Endothelial cell of umbilical vein (primary cell): ENCODE measurements at places on chromosomes 5 and 9.

- peak; percentile 65 for DNase-seq
- H3K4me1 ChIP-seq = peaks cover 7% of the 10 kb centered on the region
- H3K36me3 ChIP-seq = peaks cover 13% of the 10 kb centered on the region
Observed at GRCh38 chr9:128456613-128457061, 831 bp downstream of the ODF2 start.

DNA sequence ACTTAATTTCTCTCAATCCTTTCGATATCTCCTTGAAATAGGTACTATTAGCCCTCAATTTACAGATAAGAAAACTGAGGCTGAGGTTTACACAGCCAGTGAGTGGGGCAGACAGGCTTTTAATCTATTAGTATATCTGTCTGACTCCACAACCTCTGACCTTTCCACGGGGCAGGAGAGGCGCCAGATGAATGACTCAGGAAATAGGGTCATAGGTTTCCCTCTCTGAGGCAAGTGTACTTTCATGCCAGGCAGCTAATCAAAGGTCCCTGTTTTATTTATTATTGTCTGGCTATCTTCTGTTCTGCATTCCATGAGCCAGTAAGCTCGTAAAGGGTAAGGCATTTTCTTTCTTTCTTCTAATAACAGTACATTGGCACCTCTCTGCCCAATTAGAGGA, 79.6 kb upstream of the KLF4 start:
- no peaks in the 10 kb centered on the region for H3K36me3 ChIP-seq
- DNase-seq = peak; percentile 13
- H3K4me1 ChIP-seq = peaks cover 5% of the 10 kb centered on the region
- H3K27ac ChIP-seq = no peak overlapping the region
- H3K27me3 ChIP-seq = no peaks in the 10 kb centered on the region
- no peak overlapping the region for H3K4me3 ChIP-seq

DNA sequence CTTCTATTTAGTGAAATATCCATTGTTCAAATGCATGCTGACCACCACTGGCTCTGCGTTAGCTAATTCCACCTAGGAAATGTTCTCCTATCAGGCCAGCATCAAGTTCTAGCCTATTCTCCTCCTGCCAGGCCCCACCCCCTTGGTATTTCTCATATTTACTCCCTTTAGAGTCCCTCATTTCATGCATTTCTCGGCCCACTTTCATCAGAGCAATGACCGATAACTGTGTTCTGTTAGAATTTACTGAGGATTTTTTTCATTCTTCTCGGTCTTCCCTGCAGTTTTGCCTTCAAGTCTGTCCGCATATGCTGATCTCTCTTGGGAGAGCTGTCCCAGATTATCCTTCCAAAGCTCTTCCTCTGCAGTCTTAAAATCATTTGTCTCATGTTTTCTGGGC, 143.4 kb downstream of the GOLPH3 start:
- peaks cover 44% of the 10 kb centered on the region for H3K4me1 ChIP-seq
- no peak overlapping the region for H3K27ac ChIP-seq
- no peaks in the 10 kb centered on the region for H3K27me3 ChIP-seq
- no peak overlapping the region for H3K4me3 ChIP-seq
- DNase-seq = no peak
- no peaks in the 10 kb centered on the region for H3K36me3 ChIP-seq

DNA sequence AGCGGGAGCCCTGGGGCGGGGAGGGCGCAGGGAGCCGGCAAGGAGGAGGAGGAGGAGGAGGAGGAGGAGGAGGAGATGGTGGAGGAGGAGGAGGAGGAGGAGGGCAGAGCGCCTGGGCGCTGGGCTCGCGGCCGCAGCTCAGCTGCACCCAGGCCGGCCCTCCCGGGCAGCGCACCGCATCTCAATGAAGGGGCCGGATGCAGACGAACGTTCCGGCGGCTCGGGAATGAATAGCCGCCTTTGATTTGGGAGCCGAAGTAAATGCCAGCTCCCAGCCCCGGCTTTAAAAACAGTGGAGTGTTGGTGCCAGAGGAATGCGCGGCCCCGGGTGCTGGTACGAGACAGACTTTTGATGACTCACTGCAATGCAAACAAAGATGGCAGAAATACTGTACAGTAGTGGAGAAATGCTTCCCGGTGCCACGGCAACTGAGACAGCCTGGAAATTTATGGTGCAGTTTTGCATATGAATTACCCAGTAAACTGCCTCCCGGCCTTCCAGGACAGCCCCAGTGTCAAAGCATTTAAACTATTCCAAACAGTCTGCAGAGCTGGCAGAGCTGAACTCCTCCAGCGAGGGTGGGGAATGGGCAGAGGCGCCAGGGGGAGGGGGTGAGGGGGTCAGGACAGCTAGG, 43.1 kb downstream of the NACC2 start:
- peak overlapping the region; percentile 53 for H3K4me3 ChIP-seq
- H3K27ac ChIP-seq = peak overlapping the region; percentile 66
- H3K4me1 ChIP-seq = peaks cover 33% of the 10 kb centered on the region
- H3K27me3 ChIP-seq = no peaks in the 10 kb centered on the region

- no peak overlapping the region for H3K4me3 ChIP-seq
- H3K36me3 ChIP-seq = no peaks in the 10 kb centered on the region
- no peak overlapping the region for H3K27ac ChIP-seq
- no peak for DNase-seq
- H3K4me1 ChIP-seq = no peaks in the 10 kb centered on the region
Observed at GRCh38 chr5:76084496-76085242, 1.5 kb downstream of the SV2C start.

- no peaks in the 10 kb centered on the region for H3K36me3 ChIP-seq
- no peaks in the 10 kb centered on the region for H3K27me3 ChIP-seq
- H3K4me3 ChIP-seq = no peak overlapping the region
- no peaks in the 10 kb centered on the region for H3K4me1 ChIP-seq
- no peak for DNase-seq
Observed at GRCh38 chr9:80437825-80438224, 866.1 kb downstream of the TLE4 start.

DNA sequence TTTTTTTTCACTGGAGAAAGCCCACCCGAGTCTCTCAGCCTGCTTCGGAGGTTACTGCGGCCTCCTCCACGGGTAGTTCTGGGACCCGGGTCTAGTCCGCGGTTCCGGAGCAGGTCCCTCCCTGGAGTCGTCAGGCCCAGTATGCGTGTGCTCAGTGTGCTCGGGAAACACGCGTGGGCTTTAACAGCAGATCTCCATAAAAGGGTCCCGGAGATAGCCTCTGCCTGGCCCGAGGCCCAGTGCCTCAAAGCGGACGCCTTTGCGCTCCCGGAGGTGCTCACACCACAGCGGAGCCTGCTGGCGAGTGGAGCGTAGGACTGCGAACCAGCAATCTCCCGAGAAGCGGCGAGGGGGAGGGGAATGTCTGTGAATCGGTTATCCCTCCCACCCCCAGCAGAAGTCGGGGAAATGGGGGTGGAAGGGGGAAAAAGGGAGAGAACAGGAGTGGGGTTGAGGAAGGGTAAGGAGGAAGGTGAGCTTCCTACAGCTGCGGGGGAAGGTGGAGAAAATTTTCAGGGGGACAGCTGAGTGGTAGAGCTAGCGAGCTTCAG, 28.7 kb downstream of the CDKN2A start:
- H3K27me3 ChIP-seq = peaks cover 57% of the 10 kb centered on the region
- peak overlapping the region; percentile 40 for H3K4me3 ChIP-seq
- H3K36me3 ChIP-seq = no peaks in the 10 kb centered on the region

DNA sequence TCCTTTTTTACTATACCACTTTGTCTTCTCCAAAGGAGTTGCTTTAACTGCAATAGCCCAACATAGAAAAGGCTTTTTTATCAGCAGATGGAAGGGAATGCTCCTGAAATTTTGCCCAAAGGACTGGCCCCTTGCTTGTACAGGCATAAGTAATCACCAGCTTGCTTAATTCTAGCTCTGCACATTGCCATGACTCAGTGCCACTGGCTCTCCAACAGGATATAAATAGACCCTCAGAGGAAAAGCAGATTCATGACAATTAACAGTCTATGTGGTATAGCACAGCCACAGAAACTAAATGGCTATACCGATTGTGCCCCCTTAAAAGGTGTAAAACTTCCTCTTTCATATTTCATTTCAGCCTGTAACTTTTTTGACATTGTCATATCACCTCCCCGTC, 227.0 kb downstream of the ZNF608 start:
- H3K27me3 ChIP-seq = peaks cover 2% of the 10 kb centered on the region
- no peaks in the 10 kb centered on the region for H3K36me3 ChIP-seq
- no peak overlapping the region for H3K4me3 ChIP-seq
- no peak overlapping the region for H3K27ac ChIP-seq

GRCh38 chr5:166991601-166992000, 1299.8 kb upstream of the WWC1 start:
- H3K4me1 ChIP-seq = no peaks in the 10 kb centered on the region
- DNase-seq = no peak
- no peak overlapping the region for H3K4me3 ChIP-seq
- H3K36me3 ChIP-seq = no peaks in the 10 kb centered on the region
- no peaks in the 10 kb centered on the region for H3K27me3 ChIP-seq
- no peak overlapping the region for H3K27ac ChIP-seq

- H3K36me3 ChIP-seq = no peaks in the 10 kb centered on the region
- no peak overlapping the region for H3K4me3 ChIP-seq
- no peaks in the 10 kb centered on the region for H3K4me1 ChIP-seq
- no peak overlapping the region for H3K27ac ChIP-seq
Observed at GRCh38 chr5:106121972-106122605, 1548.6 kb downstream of the EFNA5 start.

DNA sequence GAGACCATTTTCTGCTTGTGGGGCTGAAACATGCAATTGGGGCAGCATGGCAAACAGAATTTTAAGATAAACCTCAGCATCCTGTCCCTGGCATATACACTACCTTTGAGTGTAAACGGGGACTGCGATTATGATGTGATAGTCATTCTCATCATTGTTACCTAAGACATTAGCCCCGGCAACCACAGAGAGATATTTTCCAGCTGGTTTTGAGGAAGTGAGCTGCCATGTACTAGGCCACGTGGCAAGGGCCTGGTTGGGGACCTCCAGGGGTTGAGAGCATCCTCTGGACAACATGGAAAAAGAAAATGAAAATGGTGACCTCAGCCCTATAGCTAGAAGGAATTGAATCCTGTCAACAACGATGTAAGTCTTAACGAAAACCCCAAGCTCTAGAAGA, 623.6 kb upstream of the CDH18 start:
- H3K27ac ChIP-seq = no peak overlapping the region
- H3K4me3 ChIP-seq = no peak overlapping the region
- DNase-seq = no peak
- H3K36me3 ChIP-seq = no peaks in the 10 kb centered on the region

GRCh38 chr5:87951661-87952060, 317.0 kb downstream of the TMEM161B start:
- H3K27me3 ChIP-seq = no peaks in the 10 kb centered on the region
- no peaks in the 10 kb centered on the region for H3K36me3 ChIP-seq
- DNase-seq = no peak

DNA sequence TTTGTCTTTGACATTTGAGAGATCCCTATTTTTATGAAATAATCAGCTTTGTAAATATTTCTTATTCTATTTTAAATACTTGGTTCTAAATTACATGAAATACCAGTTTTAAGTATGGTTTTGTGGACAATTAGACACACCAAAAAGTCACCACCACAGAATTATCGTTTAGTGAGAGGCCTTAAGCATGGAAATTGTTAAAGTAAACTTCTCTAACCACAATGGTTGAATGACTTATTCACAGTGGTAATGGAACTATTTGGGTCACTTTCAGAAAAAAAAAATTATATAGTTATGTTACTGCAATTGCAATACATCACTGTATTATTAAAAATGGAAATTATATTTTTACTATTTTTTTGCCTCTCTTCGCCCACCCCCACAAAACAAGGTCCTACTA, 1252.5 kb downstream of the EFNA5 start:
- DNase-seq = no peak
- H3K36me3 ChIP-seq = no peaks in the 10 kb centered on the region
- H3K4me3 ChIP-seq = no peak overlapping the region
- H3K27ac ChIP-seq = no peak overlapping the region

DNA sequence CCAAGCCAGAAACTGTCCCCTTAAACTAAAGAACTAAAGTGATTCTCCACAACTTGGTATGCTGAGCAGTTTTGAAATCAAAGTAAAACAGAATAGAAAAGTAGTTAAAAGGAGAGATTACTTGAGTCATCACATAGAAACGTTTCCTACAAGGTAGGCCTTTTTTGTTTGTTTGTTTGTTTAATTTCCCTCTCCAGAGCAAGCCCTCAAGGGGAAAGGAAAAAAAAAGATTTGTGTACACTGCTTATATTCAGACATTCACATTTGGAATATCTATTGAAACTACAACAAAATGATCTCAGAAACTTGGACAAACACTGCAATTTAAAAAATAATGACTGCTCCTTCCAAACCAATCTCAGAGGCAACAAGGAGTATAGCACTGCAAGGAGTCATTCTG, 304.7 kb upstream of the NREP start:
- H3K4me3 ChIP-seq = no peak overlapping the region
- no peaks in the 10 kb centered on the region for H3K27me3 ChIP-seq
- H3K27ac ChIP-seq = no peak overlapping the region
- H3K4me1 ChIP-seq = no peaks in the 10 kb centered on the region
- DNase-seq = no peak

- H3K4me1 ChIP-seq = no peaks in the 10 kb centered on the region
- no peak overlapping the region for H3K27ac ChIP-seq
Observed at GRCh38 chr5:117380316-117380715, 805.7 kb upstream of the SEMA6A start.

GRCh38 chr5:21831145-21831787, 1021.9 kb downstream of the CDH12 start:
- no peak for DNase-seq
- no peak overlapping the region for H3K4me3 ChIP-seq
- H3K4me1 ChIP-seq = peaks cover 7% of the 10 kb centered on the region
- no peaks in the 10 kb centered on the region for H3K27me3 ChIP-seq
- no peak overlapping the region for H3K27ac ChIP-seq

DNA sequence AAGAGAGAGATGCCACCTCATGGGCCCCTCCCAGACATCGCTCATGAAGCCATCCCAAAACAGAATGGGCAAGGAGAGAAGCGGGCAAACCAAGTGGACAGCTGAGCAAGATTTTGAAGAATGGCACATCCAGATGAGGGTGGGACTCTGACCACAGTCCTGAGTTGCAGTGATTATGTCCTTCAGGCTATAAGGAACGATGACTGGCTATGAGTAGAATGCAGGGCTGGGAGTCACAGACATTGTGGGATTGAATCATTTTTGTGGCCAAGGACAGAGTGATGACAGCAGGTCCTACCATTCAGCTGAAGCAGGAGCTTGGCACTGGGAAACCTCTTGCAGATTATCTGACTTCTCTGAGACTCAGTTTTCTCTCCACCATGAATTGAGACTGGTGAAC, 245.7 kb upstream of the SLC30A5 start:
- no peak overlapping the region for H3K27ac ChIP-seq
- DNase-seq = no peak
- no peaks in the 10 kb centered on the region for H3K27me3 ChIP-seq
- no peak overlapping the region for H3K4me3 ChIP-seq
- no peaks in the 10 kb centered on the region for H3K4me1 ChIP-seq

- H3K36me3 ChIP-seq = peaks cover 19% of the 10 kb centered on the region
- no peak for DNase-seq
- no peak overlapping the region for H3K27ac ChIP-seq
- no peaks in the 10 kb centered on the region for H3K27me3 ChIP-seq
Observed at GRCh38 chr5:73859696-73860095, 233.7 kb downstream of the ARHGEF28 start.

- no peak overlapping the region for H3K4me3 ChIP-seq
- H3K4me1 ChIP-seq = no peaks in the 10 kb centered on the region
- DNase-seq = no peak
- H3K27ac ChIP-seq = no peak overlapping the region
Observed at GRCh38 chr5:135067587-135067986, 33.6 kb upstream of the PITX1 start.
